Smooth muscle cell of bladder (primary cell): ENCODE measurements at places on chromosomes 2 and 18. TPM values are rescaled to one million over a fixed set of nuclear protein-coding genes. Genes with fewer than 3 reads are reported as not detected.

CD8A gene
- total RNA-seq = not detected in 2 replicates

DSC1 gene
- total RNA-seq = not detected in 2 replicates

GAREM2 gene
- total RNA-seq = 0.43 and 0.65 TPM in 2 replicates

RAB11FIP5 gene
- 17.6 and 27.8 TPM in 2 replicates for total RNA-seq

DSG4 gene
- total RNA-seq = not detected in 2 replicates

ZEB2 gene
- 39.4 and 41.1 TPM in 2 replicates for total RNA-seq

ANKRD36B gene
- total RNA-seq = 17.8 and 20.7 TPM in 2 replicates

RPL31 gene
- total RNA-seq = 1,814 and 2,106 TPM in 2 replicates

UGT1A1 gene
- total RNA-seq = not detected in 2 replicates

FAM110C gene
- total RNA-seq = 0.09 TPM in 1 of 2 replicates, not detected in the other

CRYBA2 gene
- not detected in 2 replicates for total RNA-seq

VSNL1 gene
- total RNA-seq = not detected in 2 replicates

IMPA2 gene
- total RNA-seq = 15.2 and 17.6 TPM in 2 replicates

HOXD10 gene
- total RNA-seq = under 0.01 and 0.18 TPM in 2 replicates

PRKAG3 gene
- not detected in 2 replicates for total RNA-seq

FSIP2 gene
- total RNA-seq = under 0.01 TPM in 2 replicates

ACTR1B gene
- total RNA-seq = 42.8 and 51.1 TPM in 2 replicates

ELOA2 gene
- total RNA-seq = under 0.01 TPM in 1 of 2 replicates, not detected in the other

APOB gene
- total RNA-seq = under 0.01 TPM in 2 replicates

TMEFF2 gene
- 3.0 TPM in 2 replicates for total RNA-seq

CHRNG gene
- not detected in 2 replicates for total RNA-seq

GPAT2 gene
- 2.3 and 3.1 TPM in 2 replicates for total RNA-seq
